ENCODE measurements at places on chromosomes 12 and 14.

GRCh38 chr14:64630778-64631177, 73.4 kb upstream of the PLEKHG3 start:
- DNase-seq, result no peak

GRCh38 chr12:83099436-83099835, 412.7 kb downstream of the TMTC2 start:
- no peak for DNase-seq

- no peak for DNase-seq
Observed at GRCh38 chr12:32522331-32523221, 123.2 kb downstream of the FGD4 start.

GRCh38 chr14:64249363-64249762, 44.8 kb downstream of the ESR2 start:
- no peak for DNase-seq

All from smooth muscle cell of the brain vasculature (primary cell).